ENCODE measurements at places on chromosomes 12 and 14. TPM values are rescaled to one million over a fixed set of nuclear protein-coding genes. Genes with fewer than 3 reads are reported as not detected.

Gene ART4
- 0.13 TPM for total RNA-seq

Gene KRT8
- total RNA-seq: 1,046 TPM

- H3K27ac ChIP-seq: no peak overlapping the region
- H3K27me3 ChIP-seq: no peaks in the 10 kb centered on the region
- H3K4me3 ChIP-seq: no peak overlapping the region
- no peaks in the 10 kb centered on the region for H3K36me3 ChIP-seq
- no peak for DNase-seq
- H3K4me1 ChIP-seq: no peaks in the 10 kb centered on the region
These were observed 52.9 kb downstream of the PPP4R4 start for GRCh38 chr14:94227029-94227428.

GRCh38 chr12:23888396-23889068, 60.9 kb downstream of the SOX5 start:
- no peaks in the 10 kb centered on the region for H3K27me3 ChIP-seq
- DNase-seq: no peak
- H3K27ac ChIP-seq: no peak overlapping the region
- H3K4me1 ChIP-seq: no peaks in the 10 kb centered on the region

- DNase-seq: no peak
- no peak overlapping the region for H3K27ac ChIP-seq
- H3K27me3 ChIP-seq: no peaks in the 10 kb centered on the region
- peaks cover 7% of the 10 kb centered on the region for H3K4me1 ChIP-seq
- no peaks in the 10 kb centered on the region for H3K36me3 ChIP-seq
These were observed 201.0 kb upstream of the AMIGO2 start for GRCh38 chr12:47280543-47281300.

GRCh38 chr14:97411938-97412612, 614.9 kb downstream of the VRK1 start:
- H3K27me3 ChIP-seq: no peaks in the 10 kb centered on the region
- H3K4me3 ChIP-seq: no peak overlapping the region
- H3K36me3 ChIP-seq: no peaks in the 10 kb centered on the region
- no peak for DNase-seq
- peaks cover 5% of the 10 kb centered on the region for H3K4me1 ChIP-seq
- no peak overlapping the region for H3K27ac ChIP-seq

GRCh38 chr12:79842630-79843029, 92.3 kb downstream of the PPP1R12A start:
- H3K36me3 ChIP-seq: no peaks in the 10 kb centered on the region
- no peak overlapping the region for H3K27ac ChIP-seq
- H3K27me3 ChIP-seq: no peaks in the 10 kb centered on the region
- no peak overlapping the region for H3K4me3 ChIP-seq
- no peaks in the 10 kb centered on the region for H3K4me1 ChIP-seq
